ENCODE measurements at places on chromosomes 1 and 21.

DNA sequence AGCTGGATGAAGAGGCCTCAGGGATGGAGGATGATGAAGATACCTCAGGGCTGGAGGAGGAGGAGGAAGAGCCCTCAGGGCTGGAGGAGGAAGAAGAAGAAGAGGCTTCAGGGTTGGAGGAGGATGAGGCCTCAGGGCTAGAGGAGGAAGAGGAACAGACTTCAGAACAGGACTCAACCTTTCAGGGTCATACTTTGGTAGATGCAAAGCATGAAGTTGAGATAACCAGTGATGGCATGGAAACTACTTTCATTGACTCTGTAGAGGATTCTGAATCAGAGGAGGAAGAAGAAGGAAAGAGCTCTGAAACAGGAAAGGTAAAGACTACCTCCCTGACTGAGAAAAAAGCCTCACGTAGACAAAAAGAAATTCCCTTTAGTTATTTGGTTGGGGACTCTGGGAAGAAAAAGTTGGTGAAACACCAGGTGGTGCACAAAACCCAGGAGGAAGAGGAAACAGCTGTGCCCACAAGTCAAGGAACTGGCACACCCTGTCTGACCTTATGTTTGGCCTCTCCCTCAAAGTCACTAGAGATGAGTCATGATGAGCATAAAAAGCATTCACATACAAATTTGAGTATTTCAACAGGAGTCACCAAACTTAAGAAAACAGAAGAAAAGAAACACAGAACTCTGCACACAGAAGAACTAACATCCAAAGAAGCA lies 15.4 kb downstream of the L1TD1 start:
- DNase-seq, result no peak

GRCh38 chr1:2215909-2216766 lies 12.0 kb upstream of the SKI start:
- DNase-seq, result no peak

DNA sequence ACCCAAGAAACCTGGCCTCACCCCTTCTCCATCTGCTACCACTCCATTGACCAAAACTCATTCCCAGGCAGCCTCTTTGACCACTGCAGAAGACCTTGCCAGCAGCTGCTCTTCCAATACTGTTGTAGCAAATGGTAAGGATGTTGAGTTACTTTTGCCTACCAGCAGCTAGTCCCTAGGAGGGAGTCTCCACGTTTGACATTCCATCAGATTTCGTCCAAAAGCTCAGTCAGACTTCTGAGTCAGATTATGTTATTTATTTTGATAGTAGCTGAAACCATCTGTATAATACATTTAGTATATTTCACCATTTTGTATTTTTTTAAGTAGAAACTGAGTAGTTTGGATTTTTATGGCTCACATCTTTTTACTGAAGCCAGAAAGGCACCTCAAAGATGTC lies 51.5 kb upstream of the WNT2B start:
- DNase-seq, result no peak

GRCh38 chr1:206455666-206456344 lies 14.5 kb upstream of the IKBKE start:
- DNase-seq, result peak; percentile 80

DNA sequence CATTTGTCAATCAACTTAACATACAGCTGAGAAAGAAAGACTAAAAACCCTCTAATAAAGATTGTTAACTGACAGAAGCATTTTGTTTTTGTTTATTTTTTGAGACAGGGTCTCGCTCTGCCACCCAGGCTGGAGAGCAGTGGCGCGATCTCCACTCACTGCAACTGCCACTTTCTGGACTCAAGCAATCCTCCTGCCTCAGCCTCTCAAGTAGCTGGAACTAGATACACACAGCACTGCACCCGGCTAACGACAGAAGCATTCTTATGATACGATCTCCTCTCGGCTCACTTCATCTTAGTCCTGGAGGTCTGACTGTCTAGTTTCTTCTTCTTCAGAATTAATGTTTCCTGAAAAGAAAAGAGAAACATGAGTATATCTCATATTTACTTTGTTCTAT lies 23.5 kb downstream of the RSPH1 start:
- DNase-seq, result no peak

Measured in NCI-H345 (cell line).